Endothelial cell (in vitro differentiated cells): ENCODE measurements at places on chromosomes 13 and 19. TPM values are rescaled to one million over a fixed set of nuclear protein-coding genes. Genes with fewer than 3 reads are reported as not detected.

DNA sequence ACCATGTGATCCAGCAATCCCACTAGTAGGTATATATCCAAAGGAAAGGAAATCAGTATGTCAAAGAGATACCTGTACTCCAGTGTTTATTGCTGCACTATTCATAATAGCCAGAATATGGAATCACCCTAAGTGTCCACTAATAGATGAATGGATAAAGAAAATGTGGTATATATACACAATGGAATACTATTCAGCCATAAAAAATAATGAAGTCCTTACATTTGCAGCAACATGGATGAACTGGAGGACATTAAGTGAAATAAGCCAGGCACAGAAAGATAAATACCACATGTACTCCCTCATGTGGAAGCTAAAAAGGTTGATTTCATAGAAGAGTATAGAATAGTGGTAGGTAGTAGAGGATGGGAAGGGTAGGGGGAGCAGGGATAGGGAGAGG lies 23.5 kb downstream of the BORA start:
- no peak for DNase-seq
- no peaks in the 10 kb centered on the region for H3K4me1 ChIP-seq
- no peak overlapping the region for H3K4me3 ChIP-seq
- peaks cover 29% of the 10 kb centered on the region for H3K36me3 ChIP-seq

GRCh38 chr13:112791663-112792440 lies 102.0 kb downstream of the ATP11A start:
- no peak overlapping the region for H3K4me3 ChIP-seq
- DNase-seq: no peak
- H3K36me3 ChIP-seq: peaks cover 41% of the 10 kb centered on the region
- no peak overlapping the region for H3K27ac ChIP-seq

DNA sequence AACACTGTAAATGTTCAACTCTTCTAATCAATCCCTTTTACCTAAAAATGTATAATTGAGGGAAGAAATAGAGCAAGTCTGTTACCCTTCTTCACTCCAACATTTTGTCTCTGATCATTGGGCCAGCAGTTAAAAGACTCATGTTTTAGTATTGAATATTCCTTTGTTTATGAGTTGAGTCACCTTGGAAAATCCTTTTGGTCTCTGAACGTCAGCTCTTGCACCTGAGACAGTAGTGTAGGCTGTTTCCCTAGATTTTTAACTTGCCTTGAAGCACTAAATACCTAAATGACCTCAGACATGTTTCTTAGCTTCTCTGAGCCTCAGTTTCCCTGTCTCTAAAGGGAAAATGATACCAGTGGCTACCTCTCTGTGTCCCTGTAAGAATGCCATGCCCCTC lies 184.2 kb downstream of the RFC3 start:
- no peaks in the 10 kb centered on the region for H3K4me1 ChIP-seq
- no peak for DNase-seq
- H3K4me3 ChIP-seq: no peak overlapping the region
- peaks cover 2% of the 10 kb centered on the region for H3K27me3 ChIP-seq

Gene ZNF492
- not detected for total RNA-seq
